Right ventricle myocardium superior (tissue), 1 donor: ENCODE measurements at places on chromosomes 11 and 22.

- DNase-seq: no peak
Observed at GRCh38 chr11:60869451-60869825, 2.1 kb downstream of the ZP1 start.

DNA sequence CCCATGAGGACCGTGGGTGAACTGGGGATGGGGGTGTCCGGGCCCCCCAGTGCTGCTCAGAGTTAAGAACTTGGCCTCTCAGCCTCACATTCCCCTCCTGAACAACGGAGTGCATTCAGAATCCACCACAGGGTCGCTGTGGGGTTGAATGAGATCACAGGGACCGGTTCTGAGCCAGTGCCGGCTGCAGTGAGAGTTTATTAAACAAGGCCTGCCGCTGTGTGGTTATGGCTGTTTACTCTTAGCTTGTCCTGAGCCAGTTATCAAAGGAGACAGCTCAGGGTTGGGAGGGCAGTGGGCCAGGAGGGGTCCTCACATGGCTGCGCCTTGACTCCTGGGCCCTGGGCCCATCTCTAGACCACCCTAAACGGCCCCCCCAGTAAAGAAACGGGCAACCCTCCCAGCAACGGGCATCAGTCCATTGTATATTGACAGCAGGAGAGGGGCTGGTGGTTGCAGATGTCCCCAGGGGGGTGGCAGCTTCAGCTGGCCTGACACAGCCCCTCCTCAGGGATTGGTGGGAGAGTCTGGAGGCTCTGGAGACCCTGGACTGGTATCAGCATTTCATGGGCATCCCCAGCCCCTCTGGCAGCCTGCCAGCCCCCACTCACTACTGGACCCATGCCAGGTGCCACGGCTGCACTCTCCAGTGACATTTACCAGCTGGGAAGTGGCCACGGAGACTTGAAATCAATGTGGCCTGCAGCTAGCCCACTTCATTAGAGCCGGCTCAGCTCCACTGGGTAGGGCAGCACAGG, 15.1 kb upstream of the CABP7 start:
- DNase-seq: no peak

DNA sequence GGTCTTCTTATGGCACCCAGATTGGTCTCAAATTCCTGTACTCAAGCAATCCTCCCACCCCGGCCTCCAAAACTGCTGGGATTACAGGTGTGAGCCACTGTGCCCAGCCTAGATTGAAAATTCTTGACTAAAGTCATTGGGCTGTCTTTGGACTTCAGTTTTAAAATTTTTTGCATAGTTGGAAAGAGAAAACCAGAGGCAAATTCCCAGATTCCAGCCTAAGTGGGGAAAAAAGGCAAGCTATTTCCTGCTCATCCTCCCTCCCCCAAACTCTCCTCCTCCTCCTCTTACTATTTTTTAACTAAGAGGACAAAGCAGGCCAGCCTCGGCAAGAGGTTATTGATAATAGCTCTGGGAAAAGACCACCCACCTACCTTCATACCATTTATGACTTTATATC, 78.6 kb upstream of the CLMP start:
- DNase-seq: no peak

DNA sequence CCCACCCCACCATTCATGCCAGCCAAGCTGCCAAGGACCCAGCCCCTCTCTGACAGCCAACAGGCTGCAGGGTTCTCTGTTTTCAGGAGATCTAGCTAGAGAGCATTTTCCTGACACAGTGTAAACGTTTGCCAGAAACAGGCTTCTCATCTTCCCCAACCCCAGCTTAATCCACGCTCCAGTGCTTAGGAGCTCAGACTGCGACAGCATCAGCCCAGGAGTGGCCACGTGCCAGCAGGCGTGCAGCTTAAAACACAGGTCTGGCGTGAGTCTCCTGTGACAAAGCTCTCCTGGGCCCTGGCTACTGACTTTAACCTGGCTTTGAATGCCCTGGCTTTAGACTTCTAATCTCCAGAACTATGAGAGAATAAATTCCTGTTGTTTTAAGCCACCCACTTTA, 66.6 kb downstream of the GALNT18 start:
- peak; percentile 78 for DNase-seq

DNA sequence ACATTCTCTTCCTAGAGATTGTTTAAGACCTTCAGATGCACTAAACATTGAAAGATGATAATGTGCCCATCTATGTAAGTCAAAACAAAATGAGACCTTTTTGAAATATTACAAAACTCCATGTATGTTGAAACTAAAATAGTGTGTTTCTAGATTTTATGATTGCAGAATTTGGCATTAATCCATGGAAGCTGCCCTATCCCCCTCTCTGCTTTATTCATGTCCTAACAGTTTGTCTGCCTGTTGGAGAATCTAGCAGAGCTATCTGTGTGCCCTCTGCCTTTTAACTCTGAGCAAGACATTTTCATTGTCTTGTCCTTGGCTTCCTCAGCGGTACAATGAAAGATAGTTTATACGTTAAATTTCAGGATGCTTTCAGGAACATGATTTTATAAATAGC, 105.5 kb downstream of the FAT3 start:
- no peak for DNase-seq

DNA sequence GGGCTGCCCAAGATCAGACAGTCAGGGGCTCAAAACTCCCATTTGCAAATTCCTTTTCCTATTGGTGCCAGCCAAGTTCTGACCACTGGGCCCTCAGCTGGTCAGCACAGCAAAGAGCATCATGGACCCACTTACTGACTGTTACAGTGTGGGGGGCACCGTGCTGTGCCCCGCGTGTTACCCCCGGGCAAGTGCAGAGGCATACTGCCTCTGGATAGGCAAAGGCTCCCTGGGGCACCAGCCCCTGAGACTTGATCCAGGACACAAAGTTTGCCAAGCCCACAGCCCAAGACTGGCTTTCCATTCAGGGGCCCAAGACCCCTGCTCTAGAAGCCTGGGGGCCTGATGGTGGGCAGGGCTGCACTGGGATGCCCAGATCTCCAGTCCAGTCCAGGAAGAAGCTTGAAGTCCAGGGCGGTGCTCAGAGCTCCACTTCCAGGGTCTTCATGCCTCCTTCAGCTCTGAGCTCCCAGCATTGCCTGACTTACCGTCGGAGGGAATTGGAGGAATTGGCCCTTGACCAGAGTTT, 6.6 kb downstream of the LRRC32 start:
- peak; percentile 17 for DNase-seq

DNA sequence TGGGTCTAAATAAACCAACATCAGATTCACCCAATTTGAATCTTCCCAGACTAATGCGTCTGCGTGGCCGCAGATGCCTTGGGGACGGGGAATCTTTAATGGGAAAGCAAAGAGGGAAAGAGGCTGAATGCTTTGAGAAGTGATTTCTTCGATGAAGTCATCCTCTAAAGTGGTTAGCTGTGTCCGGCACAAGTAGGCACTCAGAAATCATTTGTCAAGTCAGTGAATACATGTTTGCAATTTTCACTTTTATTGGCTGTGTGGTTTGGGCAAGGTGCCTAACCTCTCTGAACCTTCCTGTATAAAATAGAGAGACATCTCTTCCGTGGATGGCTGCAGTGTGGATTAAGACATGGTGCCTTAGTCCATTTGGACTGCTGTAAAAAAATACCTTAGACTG, 19.7 kb upstream of the IFT27 start:
- no peak for DNase-seq

GRCh38 chr11:70824605-70825245, 426.4 kb downstream of the CTTN start:
- DNase-seq: no peak

GRCh38 chr11:80700386-80700785, 1259.6 kb upstream of the TENM4 start:
- no peak for DNase-seq

DNA sequence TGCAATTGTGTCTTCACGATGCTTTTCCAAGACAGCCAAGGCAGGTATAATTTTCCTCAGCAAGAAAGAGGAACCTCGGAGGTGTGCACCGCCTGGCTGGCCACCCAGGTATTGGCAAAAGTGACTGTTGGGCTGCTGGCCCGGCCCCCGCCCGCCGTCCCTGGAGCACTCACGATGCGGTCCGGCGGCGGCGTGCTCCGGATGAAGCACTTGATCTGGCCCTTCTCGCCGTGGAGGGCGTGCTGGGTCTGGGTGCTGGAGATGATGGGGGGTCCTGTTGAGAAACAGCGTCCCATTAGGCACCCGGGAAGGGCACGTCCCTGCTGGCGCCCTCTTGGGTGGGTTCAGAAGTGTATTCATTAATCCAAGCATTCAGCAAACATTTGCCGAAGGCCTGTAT, 84.8 kb downstream of the ST3GAL4 start:
- no peak for DNase-seq

DNA sequence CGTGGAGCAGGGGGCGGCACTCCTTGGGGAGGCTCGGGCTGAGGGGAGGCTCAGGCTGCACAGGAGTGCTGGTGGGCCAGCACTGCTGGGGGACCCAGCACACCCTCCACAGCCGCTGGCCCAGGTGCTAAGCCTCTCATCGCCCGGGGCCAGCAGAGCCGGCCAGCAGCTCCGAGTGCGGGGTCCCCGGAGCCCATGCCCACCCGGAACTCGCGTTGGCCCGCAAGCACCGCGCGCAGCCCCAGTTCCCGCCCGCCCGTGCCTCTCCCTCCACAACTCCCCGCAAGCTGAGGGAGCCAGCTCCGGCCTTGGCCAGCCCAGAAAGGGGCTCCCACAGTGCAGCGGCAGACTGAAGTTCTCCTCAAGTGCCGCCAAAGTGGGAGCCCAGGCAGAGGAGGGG, 2266.8 kb downstream of the LRRC4C start:
- DNase-seq: no peak

GRCh38 chr11:3781423-3781822, 15.9 kb downstream of the NUP98 start:
- no peak for DNase-seq

GRCh38 chr11:22582151-22582410, 43.5 kb downstream of the FANCF start:
- no peak for DNase-seq

DNA sequence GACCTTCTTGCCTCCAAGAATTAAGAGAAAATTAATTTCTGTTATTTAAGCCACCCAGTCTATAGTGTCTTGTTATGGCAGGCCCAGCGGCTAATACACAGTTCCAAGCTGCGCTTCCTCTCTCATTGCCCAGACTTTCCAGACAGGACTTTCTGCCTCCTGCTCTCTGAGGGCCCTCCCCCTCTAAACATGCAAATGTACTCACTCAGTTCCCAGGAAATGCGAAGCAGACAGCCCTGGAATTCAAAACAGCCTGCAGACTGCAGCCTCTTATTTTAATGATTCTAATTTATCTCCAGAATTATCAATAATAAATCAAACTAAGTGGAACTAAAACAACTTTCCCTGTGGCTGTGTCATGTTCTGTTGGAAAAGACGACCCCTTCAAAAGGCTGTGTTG, 115.5 kb upstream of the ISX start:
- no peak for DNase-seq

DNA sequence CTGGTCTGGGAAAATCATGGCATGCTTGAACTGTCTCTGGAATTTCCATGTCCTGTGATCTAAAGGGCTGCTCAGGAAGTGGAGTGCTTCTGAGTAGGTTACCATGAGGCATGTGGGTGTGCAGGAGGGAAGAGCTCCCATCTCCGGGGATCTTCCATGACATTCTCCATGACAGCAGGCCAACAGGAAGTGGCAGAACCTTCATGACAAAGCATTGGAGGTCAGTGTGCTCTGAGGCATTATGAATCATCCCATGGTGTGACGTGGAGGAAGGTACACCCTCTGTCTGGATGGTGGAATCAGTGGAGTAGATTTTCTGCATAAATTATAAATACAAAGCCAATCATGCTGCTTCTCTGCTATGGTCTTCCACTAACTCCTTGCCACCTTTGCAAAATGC, 139.6 kb upstream of the E2F8 start:
- no peak for DNase-seq

GRCh38 chr11:20594274-20595061, 4.9 kb upstream of the SLC6A5 start:
- no peak for DNase-seq

- DNase-seq: no peak
Observed at GRCh38 chr22:29615705-29616327, 12.4 kb downstream of the NF2 start.

DNA sequence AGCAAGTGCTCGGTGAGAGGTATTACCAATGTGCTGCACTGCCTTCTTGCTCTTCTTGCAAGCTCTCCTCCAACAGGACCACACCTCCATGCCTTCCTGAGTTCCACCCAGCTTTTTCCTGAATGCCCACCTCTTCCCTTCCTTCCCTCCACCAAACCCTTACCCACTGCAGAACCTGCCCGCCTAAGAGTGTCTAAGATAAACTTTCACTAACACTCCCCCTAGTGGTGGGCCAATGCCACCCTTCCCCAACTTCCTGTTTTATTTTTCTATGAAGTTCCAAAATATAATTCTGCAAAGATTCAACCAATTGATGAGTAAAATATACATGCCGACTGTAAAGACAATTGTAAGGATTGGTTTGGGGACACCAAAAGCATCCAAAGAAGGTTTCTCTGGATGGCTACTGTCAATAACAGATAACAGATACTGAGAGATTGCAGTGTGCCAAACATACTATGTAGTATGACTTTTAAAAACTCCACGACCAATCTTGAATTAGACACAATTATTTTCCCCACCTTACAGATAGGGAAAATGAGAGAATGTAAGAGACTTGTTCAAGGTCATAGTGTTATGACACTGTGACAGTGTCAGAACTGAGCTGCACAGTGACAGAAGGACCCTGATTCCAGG, 38.6 kb upstream of the BMAL1 start:
- peak; percentile 48 for DNase-seq

DNA sequence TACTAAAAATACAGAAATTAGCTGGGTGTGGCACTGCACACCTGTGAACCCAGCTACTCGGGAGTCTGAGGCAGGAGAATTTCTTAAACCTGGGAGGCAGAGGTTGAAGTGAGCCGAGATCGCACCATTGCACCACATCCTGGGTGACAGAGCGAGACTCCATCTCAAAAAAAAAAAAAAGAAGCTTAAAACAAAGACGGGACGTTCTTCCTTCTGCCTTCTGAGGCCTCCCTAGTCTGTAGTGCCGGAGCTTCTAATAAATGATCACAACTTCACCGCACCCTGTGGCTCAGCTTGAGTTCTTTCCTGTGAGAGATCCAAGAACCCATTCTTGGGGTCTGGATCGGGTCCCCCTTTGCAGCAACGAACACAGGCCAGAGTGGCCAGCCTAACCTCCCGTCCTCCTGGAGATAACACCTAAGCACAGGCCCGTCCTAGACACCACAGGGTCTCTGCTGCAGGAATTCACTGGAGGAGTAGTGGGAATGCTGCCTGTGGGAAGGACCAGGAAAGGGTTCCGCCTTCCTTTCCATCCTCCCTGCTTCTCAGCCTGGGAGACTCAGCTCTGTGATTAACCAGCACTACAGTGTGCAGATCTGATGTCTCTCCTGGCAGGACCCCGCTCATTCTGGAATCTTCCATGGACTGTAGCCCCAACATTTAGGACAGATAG, 2.2 kb upstream of the APOBEC3H start:
- DNase-seq: no peak
